Testis (tissue), 5 donors: ENCODE measurements at places on chromosomes 7 and 10. TPM values are rescaled to one million over a fixed set of nuclear protein-coding genes. Genes with fewer than 3 reads are reported as not detected.
A peak's percentile ranks its signal among the peaks of the same experiment; 100 is the strongest.

- DNase-seq = no peak
- H3K27me3 ChIP-seq = no peaks in the 10 kb centered on the region
- no peak overlapping the region for H3K4me3 ChIP-seq
- H3K36me3 ChIP-seq = no peaks in the 10 kb centered on the region
These were observed 127.8 kb upstream of the CDK6 start for GRCh38 chr7:92964141-92964540.

GRCh38 chr10:8312079-8312478 lies 257.6 kb downstream of the GATA3 start:
- no peaks in the 10 kb centered on the region for H3K27me3 ChIP-seq
- H3K27ac ChIP-seq = no peak overlapping the region
- no peak overlapping the region for H3K4me3 ChIP-seq
- no peaks in the 10 kb centered on the region for H3K4me1 ChIP-seq
- no peaks in the 10 kb centered on the region for H3K36me3 ChIP-seq

DNA sequence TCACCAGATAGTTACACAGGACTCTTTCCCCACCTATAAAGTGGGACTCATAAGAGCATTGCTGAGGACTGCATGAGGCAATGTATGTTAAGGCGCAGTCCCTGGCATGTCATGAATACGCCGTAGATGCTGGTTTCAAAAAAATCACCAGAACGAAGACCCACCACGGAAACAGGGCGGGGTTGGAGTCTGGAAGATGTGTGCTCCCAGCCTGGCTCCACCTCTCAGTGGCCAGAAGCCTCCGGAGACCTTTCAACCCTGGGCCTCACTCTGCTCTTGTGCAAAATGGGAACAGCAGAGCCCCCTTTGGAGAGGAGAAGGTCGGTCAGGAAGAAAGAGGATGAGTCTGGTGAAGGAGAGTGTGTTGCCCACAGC lies 12.4 kb upstream of the ZMIZ1 start:
- H3K4me1 ChIP-seq = no peaks in the 10 kb centered on the region
- no peak overlapping the region for H3K27ac ChIP-seq
- H3K36me3 ChIP-seq = no peaks in the 10 kb centered on the region
- DNase-seq = no peak
- H3K4me3 ChIP-seq = no peak overlapping the region

- no peak overlapping the region for H3K4me3 ChIP-seq
- no peaks in the 10 kb centered on the region for H3K27me3 ChIP-seq
- DNase-seq = peak; percentile 60
- H3K36me3 ChIP-seq = no peaks in the 10 kb centered on the region
These were observed 1.1 kb downstream of the VGF start for GRCh38 chr7:101164071-101164840.

GRCh38 chr10:114753126-114753525 lies 68.5 kb upstream of the FHIP2A start:
- H3K4me3 ChIP-seq = no peak overlapping the region
- DNase-seq = no peak
- H3K36me3 ChIP-seq = no peaks in the 10 kb centered on the region
- H3K27ac ChIP-seq = no peak overlapping the region

SEMA3E gene
- total RNA-seq = 0.47 TPM

AQP1 gene
- 28.1 TPM for total RNA-seq

DNA sequence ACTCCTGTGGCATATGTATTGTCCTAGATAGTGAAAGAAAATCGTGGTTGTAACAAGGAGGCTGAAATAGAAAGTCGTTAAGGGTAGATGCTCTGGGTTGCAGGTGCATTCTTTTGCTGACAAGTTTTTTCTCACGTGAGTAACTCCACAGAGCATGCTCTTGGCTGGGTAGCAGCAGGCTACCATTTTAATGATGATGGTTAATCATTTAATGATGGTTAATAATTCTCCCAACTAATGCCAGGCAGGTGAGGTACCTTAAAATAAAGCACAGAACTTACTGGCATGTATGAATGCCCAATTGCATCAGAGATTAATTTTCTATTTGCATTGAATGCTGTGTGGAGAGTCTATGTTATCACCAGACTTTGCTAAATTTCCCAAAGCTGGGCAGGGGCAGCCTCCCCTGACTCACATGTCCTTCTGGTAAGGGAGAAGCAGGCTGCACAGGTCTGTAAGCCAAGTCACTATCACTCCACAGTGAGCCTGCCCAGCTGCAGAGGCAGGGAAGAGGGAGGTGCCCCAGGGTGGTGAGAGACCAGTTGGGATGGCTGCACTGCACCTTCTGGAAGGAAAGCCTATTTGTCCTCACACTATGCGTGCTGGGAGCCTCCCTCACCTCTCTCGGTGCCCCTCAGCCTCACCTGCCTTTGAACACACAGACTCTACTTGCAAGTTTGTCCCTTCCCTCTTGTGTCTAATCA lies 287.0 kb upstream of the IGFBP3 start:
- H3K27ac ChIP-seq = no peak overlapping the region
- DNase-seq = no peak
- H3K27me3 ChIP-seq = no peaks in the 10 kb centered on the region
- H3K4me1 ChIP-seq = no peaks in the 10 kb centered on the region

MAP3K8 gene
- 10.4 TPM for total RNA-seq

DNA sequence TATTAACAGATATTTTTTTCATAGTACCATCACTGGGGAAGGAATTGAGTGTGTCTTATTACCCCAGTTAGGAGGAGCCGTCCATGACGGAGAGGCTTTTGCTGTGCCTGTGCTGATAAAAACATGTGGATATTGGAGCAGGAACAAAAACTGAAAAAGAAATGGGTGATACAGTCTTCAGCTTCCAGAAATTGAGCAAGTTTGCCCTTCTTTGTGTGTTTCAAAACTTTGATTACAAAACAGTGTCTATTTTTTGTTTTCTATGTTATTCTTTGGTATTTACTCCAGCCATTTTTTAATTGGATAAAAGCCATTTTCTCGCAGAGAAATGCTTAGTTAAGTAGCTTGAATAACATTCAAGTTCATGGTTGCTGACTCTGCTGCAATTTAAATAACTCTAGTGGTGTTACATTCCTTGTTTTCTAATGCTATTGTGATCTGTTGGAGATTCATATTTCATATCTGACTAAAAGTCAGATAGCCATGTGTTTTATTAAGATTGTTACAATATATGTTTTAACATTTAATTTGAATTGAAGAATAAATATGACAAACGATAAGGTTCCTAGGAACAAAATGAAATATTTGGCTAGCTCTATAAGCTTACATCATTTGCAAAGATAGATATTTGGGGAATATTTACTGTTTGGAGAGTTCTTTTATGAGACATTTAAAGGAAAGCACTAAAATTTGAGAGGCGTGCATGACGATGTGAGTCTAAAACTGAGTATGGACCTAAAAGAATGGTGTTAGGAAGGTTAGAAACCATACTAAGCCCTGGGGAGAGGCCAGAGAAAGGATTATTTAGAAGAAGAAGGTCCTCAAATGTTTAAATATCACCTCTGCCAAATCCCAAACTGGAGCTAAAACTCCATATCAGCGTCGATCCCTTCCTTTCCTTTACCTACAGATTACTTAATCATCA lies 747.3 kb upstream of the CELF2 start:
- DNase-seq = no peak
- no peaks in the 10 kb centered on the region for H3K4me1 ChIP-seq
- H3K4me3 ChIP-seq = no peak overlapping the region
- no peaks in the 10 kb centered on the region for H3K36me3 ChIP-seq

GRCh38 chr10:123213192-123213591 lies 59.0 kb downstream of the BUB3 start:
- H3K4me1 ChIP-seq = no peaks in the 10 kb centered on the region
- no peaks in the 10 kb centered on the region for H3K36me3 ChIP-seq
- H3K27ac ChIP-seq = no peak overlapping the region
- H3K27me3 ChIP-seq = no peaks in the 10 kb centered on the region
- no peak for DNase-seq

- DNase-seq = no peak
- no peak overlapping the region for H3K27ac ChIP-seq
- no peaks in the 10 kb centered on the region for H3K27me3 ChIP-seq
- no peak overlapping the region for H3K4me3 ChIP-seq
- no peaks in the 10 kb centered on the region for H3K36me3 ChIP-seq
- H3K4me1 ChIP-seq = no peaks in the 10 kb centered on the region
These were observed 41.7 kb upstream of the UBE3C start for GRCh38 chr7:157097056-157097329.

DNA sequence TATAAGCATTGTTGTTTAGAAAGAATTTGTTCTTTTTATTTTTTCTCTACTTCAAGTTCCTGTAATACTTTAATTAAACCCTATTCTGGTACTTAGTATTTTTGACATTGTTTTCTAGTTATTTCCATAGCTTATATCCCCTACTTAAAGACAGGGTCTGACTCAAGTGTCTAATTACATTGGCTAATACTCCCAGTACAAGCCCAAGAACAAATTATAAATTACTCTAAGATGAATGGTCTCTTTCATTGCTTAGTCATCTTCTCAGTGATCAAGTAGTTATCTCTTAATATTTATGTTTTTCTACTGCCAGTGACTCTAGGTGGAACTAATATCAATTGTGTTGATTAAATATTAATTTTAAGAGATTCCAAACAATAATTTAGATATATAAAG lies 21.6 kb downstream of the AHR start:
- no peaks in the 10 kb centered on the region for H3K27me3 ChIP-seq
- no peak for DNase-seq
- no peak overlapping the region for H3K4me3 ChIP-seq
- H3K36me3 ChIP-seq = no peaks in the 10 kb centered on the region

GRCh38 chr10:110137142-110137545 lies 70.3 kb upstream of the MXI1 start:
- no peaks in the 10 kb centered on the region for H3K27me3 ChIP-seq
- no peaks in the 10 kb centered on the region for H3K36me3 ChIP-seq
- no peak for DNase-seq
- peaks cover 5% of the 10 kb centered on the region for H3K4me1 ChIP-seq
- peak overlapping the region; percentile 29 for H3K27ac ChIP-seq

NEUROG3 gene
- total RNA-seq = not detected

ZSCAN25 gene
- 36.0 TPM for total RNA-seq

MINDY4 gene
- total RNA-seq = 47.6 TPM

DNA sequence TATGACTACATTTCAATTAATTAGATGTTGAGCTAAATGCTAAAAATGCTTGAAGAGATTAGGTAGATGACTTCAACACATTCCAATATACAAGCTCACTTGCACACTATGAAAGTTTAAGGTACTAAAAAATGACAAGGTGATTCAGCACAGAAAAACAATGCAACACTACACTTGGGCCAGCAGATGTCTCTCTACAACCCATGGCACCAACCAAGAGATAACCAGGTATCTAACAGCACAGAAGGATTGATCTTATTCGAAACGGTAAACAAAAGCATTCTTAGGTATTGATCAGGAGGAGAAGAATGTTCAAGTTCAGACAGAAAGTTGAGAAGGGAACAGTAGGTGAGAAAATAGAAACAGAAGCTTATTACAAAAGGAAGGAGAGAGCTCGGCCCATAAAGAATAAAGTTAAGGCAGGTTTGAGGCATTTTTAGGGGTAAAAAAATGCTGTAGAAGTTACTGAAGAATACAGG lies 248.2 kb upstream of the KLF14 start:
- no peak overlapping the region for H3K4me3 ChIP-seq
- no peak for DNase-seq
- no peaks in the 10 kb centered on the region for H3K27me3 ChIP-seq
- H3K27ac ChIP-seq = no peak overlapping the region
- H3K36me3 ChIP-seq = no peaks in the 10 kb centered on the region

- no peaks in the 10 kb centered on the region for H3K36me3 ChIP-seq
- peak overlapping the region; percentile 14 for H3K4me3 ChIP-seq
- no peaks in the 10 kb centered on the region for H3K4me1 ChIP-seq
- no peaks in the 10 kb centered on the region for H3K27me3 ChIP-seq
- no peak for DNase-seq
These were observed 150.1 kb upstream of the SHH start for GRCh38 chr7:155962191-155962967.

RARRES2 gene
- total RNA-seq = 58.8 TPM

- DNase-seq = no peak
- H3K4me3 ChIP-seq = no peak overlapping the region
- H3K27ac ChIP-seq = no peak overlapping the region
- H3K36me3 ChIP-seq = no peaks in the 10 kb centered on the region
- H3K27me3 ChIP-seq = no peaks in the 10 kb centered on the region
- H3K4me1 ChIP-seq = no peaks in the 10 kb centered on the region
These were observed 357.0 kb downstream of the PHF14 start for GRCh38 chr7:11330717-11331116.

FGL2 gene
- 2.0 TPM for total RNA-seq

GRCh38 chr7:81883801-81884393 lies 114.0 kb upstream of the HGF start:
- H3K36me3 ChIP-seq = no peaks in the 10 kb centered on the region
- H3K27me3 ChIP-seq = no peaks in the 10 kb centered on the region
- no peak overlapping the region for H3K4me3 ChIP-seq
- no peaks in the 10 kb centered on the region for H3K4me1 ChIP-seq

PAX4 gene
- total RNA-seq = 0.55 TPM

DNA sequence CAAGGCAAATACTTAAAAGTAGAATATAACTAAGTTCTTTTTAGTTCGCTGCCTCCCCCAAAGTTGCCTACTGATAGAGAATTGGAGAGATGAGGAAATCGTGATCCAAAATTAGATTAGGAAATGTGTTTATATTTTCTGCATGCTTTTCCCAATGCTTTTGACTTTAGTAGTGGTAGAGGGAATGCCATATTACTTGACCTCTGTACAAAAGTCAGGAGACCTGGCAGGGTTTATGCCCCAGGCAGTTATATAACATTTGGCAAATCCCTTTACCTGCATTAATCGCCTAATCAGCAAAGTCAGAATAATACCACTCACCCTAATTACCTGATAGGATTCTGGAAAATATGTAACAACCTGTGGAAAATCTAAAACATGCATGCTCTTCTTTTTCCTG lies 142.9 kb downstream of the ANKRD30A start:
- H3K27ac ChIP-seq = no peak overlapping the region
- DNase-seq = no peak
- no peak overlapping the region for H3K4me3 ChIP-seq
- no peaks in the 10 kb centered on the region for H3K4me1 ChIP-seq
- no peaks in the 10 kb centered on the region for H3K27me3 ChIP-seq
- H3K36me3 ChIP-seq = no peaks in the 10 kb centered on the region

DNA sequence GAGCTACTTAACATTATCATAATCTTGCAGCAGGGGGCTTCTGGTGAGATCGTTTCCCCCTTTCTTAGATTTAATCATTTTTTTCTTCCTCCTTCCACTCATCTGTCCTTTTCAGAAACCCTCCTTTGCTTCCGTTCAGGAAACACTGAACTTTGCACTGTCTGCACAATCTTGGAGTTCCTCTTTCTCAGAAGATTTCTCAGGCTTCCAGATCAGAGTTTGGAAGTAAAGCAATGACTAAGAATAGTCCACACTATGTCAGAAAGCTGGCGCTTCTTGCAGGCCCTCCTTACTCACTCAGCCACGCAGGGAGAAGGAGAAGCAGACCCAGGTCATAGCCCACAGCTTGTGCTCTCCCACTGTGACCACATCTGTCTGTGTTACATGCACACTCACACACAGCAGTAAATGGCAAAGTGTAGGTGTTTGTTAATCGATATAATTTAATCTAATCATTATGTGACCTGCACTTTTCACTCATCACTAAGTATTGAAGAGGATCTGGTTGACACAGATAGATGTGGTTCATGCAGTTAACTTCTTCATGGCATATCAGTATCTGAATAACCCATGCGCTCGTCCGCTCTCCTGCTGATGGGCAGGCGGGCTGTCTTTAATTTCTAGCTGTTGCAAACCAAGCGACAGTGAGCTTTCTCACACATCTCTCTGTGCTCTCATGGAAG lies 30.2 kb downstream of the ALOX5 start:
- DNase-seq = no peak
- H3K27ac ChIP-seq = no peak overlapping the region
- no peaks in the 10 kb centered on the region for H3K4me1 ChIP-seq

IFIT1B gene
- not detected for total RNA-seq
